ENCODE measurements at places on chromosomes 11 and 22.
A peak's percentile ranks its signal among the peaks of the same experiment; 100 is the strongest.

- no peak for DNase-seq
Observed at GRCh38 chr11:94885581-94885980, 87.8 kb downstream of the CWC15 start.

GRCh38 chr11:26247340-26247739 lies 84.6 kb upstream of the ANO3 start:
- DNase-seq, result no peak

GRCh38 chr11:68825571-68825970 lies 16.1 kb downstream of the CPT1A start:
- DNase-seq, result no peak

DNA sequence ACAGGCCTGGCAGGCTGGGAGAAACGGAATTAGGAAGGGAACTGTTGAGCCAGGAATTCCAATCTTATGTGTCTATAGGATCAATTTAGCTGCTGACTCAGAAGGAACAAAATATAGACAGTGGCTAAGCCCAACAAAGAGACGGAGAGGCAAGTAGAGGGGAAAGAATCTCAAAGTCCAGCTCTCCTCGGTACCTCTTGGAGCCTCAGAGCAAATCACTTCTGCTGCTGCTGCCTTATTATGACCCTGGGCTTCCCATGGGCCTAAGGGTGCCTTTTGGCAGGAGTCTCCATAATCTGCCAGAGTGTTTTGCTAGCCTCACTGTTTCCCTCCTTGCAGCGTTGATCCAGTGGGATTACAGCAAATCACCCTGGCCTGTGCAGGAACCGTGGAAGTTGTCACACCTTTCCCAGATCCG lies 31.7 kb downstream of the PAX6 start:
- no peak for DNase-seq

- peak; percentile 76 for DNase-seq
Observed at GRCh38 chr22:36757668-36758211, 18.2 kb downstream of the IFT27 start.

DNA sequence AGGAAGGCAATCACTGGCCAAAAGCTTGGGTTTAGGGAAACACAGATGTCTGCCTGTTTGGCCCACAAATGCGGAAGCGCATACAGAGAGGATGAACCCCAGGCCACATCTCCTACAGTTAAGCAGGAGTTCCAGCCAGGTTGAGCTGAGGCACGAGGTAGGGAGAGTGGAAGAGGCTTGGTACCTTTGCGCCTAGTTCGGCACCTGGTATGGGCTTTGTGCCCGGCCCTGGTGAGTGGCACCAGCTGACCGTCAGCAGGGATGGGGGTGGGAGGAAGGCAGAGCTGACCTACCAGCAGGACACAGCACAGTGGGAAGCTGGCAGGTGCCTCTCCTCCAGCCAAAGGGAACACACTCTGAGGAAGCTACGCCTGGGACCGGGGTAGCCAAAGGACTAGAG lies 57.6 kb downstream of the KCNC1 start:
- DNase-seq, result no peak

GRCh38 chr11:64659417-64660144 lies 63.4 kb downstream of the NRXN2 start:
- DNase-seq, result no peak

DNA sequence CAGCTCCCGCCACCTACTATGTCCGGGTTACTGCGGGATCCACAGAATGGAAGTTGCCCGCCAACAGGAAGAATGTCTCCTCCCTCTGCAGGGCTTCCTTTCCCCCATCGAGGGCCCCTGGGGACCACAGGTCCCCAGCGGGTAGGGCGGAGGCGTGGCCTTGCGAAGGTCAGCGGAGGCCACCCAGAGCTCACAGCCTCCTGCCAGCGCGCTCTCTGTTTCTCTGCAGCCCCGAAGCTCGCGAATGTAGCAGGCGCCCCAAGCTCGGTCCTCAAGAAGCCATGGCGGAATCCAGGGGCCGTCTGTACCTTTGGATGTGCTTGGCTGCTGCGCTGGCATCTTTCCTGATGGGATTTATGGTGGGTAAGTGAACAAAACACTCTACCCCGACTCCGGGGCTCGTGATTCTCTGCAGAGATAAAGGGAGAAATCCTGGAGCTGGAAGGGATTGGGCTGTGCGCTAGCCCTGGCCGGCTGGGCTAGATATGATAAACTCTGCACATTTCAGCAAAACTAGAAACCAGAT lies at the start of gene NAALAD2:
TSS of gene NAALAD2 (plus strand) at position 186 of the 526 bp plus-strand sequence. CDS start at position 282, 96 bp downstream.
- DNase-seq, result no peak

DNA sequence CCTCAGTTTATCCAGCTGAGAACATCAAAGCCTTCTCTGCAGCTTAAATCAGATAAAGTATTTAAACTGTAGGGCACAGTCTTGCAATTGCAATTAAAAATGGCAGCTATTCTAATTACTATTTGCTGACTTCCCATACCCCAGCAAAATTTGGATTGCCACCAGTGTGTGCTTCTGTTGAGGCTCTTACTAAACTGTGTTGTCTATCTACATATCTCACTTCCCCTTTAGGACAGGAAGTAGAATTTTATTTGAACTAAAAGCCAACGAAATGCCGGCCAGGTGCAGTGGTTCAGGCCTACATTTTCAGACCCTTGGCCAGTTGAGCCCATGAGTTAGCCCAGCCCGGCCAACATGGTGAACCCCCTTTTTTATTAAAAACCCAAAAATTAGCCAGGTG lies 7.1 kb downstream of the SAA4 start:
- peak; percentile 31 for DNase-seq

DNA sequence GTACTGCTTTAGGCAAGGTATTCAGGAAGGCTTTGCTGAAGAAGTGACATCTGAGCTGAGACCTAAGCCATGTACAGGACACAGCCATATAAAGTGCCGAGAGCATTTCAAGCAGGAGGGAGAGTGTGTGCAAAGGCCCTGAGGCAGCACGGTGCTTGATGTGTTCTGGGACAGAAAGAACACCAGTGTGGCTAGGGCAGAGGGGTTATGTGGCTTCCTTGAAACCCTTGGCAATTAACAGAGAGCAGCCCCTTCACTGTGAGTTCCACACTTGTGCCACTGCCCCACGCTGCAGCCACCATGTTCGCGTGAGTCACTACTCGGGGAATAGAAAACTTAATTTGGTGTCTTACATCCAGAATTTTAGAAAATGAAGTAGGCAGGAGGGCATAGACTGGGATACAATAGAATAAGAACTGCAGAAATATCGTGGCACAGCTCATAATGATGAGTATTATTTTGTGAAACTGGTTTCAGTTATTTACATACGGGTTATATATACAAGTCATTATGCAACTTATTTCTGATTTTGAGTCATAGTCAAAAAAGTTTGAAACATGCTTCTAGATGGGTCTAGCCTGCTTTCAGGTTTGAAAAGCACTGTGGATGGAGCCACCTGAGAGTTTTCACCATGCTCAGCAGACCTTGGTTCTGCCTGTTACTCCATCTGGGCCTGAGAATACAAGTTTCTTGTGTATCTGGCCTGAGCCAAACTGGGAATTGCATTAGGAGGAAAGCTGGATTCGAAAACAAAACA lies 11.8 kb downstream of the IL10RA start:
- peak; percentile 56 for DNase-seq

DNA sequence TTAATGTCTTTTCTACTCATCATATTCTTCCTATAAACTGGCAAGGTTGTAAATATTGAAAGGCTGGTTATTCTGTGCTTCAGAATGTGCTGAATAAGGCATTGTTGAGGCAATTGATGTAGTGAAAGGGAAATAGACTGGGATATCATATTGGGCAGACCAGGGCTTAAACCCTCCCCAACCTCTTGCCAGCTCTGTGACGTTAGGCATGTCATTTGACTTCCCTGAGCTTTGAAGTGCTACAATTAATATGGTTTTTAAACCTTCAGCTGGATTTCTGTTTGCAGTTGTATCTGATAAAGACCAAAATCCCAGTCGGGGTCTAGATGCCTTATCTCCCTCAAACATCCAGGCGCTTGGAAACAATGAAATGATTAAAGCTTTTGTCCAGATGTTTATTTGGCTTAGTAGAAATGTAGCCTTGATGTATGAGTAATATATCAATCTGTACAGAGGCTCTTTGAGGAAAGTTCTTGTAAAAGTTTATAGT lies 208.1 kb downstream of the DBX1 start:
- DNase-seq, result no peak

- DNase-seq, result no peak
Observed at GRCh38 chr11:67044496-67044895, 12.2 kb upstream of the RHOD start.

GRCh38 chr11:7311903-7312302 lies 60.2 kb downstream of the SYT9 start:
- DNase-seq, result no peak

GRCh38 chr22:47386812-47387510 lies 624.5 kb downstream of the TBC1D22A start:
- no peak for DNase-seq

- no peak for DNase-seq
Observed at GRCh38 chr11:119808407-119809185, 79.6 kb upstream of the NECTIN1 start.

DNA sequence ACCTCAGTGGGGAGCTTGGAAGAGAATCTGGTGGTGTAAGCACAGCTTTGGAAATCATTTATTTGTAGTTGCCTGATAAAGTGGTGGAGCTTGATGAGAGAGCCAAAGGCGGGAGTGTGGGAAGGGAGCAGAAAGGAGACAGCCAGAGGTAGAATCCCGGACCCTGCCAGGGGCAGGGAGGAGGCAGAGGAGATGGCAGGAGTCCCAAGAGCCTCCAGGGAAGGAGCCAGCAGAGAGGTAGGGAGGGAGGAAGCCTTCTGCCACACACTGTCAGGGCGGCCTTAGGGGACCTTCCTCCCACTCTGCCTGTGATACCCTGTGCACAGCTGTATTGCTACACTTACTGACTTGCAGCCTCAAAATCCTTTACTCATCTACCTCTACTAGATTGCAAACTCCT lies 15.4 kb downstream of the SCUBE2 start:
- no peak for DNase-seq

DNA sequence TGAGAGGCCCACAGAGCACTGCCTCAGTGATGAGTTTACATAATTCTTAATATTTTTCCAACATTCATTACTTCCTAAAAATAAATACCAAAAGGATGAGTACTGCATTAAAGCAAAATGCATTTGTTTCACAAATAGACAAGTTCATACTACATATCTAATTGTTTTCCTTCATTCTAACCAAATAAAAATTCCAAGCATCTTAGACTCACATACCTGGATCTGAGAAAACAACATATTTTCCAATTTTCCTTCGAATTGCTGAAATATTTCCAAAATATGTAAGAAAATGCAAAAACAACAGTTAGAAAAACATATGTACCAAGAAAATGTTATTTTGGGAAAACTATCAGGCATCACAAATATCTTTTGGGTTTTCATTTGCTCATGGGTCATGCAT lies 127.9 kb upstream of the CEP126 start:
- no peak for DNase-seq

GRCh38 chr11:35812828-35813227 lies 131.0 kb upstream of the LDLRAD3 start:
- DNase-seq, result no peak

DNA sequence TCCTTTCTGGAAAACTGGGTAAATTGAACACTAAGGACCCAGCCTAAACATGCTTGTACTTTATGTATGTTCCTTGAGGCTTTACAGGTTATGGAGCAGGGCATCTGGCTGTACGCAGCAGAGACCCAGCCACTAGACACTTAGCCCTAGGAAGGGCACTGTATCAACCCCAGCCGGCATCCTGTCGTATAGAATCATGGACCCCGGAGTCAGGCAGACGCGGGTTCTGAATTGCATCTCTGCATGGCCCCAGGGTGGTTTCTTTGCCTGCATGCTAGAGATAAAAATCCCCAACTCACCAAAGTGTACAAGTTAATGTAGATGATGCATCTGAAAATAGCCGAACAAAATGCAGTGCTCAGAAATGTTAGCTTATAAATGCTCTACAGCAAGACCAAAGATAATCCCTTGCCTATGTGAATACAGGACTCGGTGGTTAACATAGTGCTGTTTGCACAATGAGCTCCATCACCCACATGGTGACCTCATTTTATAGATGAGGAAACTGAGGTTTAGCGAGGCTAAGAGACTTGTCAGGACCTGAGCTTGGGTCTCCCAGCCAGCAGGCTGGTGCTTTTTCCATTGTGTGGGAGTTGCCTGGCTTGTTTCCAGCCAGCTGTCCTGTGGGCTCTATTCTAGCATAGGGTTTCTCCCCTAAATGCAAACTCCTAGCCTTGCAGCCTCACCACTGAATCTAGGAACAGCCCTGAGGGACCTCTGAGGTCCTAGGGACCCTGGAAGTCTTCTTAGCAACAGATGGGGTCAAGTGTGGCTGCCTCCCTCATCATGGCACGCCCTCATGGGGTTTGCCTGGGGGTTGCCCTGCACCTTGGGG lies 7.3 kb downstream of the CD6 start:
- DNase-seq, result no peak

DNA sequence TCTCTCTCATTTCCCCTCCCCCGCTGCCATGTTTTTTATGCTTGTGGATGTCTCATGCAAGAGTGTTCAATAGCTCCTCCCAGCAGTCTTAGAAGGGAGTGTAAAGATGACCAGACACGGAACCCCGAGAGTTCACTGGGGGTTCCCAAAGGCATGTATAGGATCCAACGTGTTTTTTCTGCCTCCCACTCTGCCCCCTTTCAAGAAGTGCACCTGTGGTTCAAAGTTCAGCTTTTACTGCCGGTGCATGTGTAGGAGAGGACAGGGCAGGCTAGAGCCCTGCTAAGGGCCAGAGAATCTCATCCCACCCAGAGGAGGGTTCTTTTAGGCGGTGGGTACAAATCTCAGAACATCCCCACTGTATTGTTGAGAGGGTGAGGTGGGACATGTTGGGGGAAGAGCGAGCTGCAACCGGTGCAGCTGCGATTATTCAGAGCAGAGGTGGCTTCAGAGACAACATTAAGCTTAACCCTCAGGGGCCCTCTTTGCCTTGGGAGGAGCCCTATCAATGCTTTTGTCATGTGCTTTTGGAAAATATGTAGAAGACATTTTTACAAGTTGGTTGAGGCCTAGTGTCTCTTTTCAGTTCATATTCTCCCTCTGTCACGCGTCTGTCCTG lies 14.5 kb downstream of the MIF start:
- DNase-seq, result no peak

GRCh38 chr11:85266646-85267045 lies 360.5 kb downstream of the DLG2 start:
- DNase-seq, result no peak

- DNase-seq, result no peak
Observed at GRCh38 chr22:47543447-47543846, 781.0 kb downstream of the TBC1D22A start.

DNA sequence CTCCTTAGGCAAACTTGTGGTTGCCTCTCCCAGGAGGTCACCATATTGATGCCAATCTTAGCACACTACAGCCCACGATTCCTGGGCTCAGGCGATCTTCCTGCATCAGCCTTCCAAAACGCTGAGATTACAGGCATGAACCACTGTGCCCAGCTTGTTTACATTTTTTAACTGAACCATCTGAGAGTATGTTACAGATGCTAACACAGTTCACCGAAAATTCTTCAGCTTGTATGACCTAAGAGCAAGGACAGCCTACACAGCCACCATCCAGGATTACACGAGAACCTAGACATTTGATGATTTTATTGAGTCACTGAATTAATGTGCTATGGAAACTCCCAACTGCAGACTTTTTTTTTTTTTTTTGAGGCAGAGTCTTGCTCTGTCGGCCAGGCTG lies 5.8 kb upstream of the LGALS1 start:
- no peak for DNase-seq

GRCh38 chr11:119315131-119316015 lies 1.6 kb downstream of the MCAM start:
- no peak for DNase-seq

Measured in GM12892 (cell line).